ENCODE measurements at places on chromosomes 4 and X.
A peak's percentile ranks its signal among the peaks of the same experiment; 100 is the strongest.

DNA sequence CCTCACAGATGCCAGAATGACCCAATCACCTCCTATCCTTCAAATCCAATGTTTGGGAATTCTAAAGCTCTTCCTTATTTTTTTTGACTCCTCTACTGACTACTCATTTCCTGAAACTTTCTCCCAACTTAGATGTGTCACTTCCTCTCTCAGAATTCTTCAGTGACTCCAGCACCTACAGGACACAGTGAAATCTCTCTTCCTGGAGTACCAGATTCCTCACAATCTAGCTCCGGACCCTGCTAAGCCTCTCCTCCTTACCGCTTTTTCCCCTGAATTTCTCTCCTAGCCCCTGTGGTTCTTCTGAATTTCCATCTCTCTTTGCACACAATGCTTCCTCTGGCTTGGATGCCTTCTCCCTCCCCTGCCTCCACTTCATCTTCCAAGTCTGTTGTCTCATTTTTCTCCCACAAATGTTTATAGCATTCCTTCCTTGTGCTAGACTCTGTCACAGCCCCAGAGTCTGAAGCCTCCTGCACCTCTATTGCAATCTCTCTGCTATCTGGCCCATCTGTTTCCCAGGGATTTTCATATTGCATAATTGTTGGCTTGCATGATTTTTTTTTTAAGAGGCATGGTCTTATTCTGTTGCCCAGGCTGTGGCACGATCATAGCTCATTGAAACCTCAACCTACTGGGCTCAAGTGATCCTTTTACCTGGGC lies 80.1 kb downstream of the ANAPC4 start:
- no peak for DNase-seq

DNA sequence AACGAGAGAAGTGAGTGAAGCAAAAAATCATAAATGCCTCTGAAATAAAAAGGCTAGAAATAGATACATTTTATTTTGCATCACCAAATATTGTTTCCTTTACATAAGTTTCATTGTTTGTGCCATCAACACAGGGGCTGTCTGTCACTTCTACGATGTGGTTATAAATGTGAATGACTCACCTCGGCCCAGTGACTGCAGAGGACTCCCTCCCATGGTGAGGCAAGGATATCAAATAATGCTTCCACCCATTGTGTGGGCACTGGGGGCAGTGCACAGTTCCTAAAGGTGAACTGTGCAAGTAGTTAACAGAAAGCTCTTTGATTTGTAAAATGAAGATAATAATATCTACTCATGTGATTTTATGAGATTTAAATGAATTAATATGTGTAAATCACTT lies 230.3 kb upstream of the NEIL3 start:
- no peak for DNase-seq

DNA sequence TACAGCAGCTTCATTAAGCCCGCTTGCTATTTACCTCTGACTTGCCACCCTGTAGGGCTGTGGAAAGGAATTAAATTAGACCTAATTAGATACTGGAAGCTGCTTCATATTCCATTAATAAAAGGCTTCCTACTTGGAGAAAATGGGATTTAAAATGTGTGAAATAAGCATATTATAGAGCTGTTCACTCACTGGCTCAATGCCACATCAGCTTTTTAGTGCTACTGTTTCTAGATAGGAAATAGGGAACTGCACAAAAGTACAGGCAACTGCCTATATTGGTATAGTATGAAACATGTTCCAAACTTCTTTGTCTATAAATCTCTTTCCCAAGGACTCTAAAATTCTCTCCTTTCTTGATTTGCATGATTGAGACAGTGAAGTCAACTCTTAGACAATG lies 407.9 kb upstream of the AADAT start:
- no peak for DNase-seq

DNA sequence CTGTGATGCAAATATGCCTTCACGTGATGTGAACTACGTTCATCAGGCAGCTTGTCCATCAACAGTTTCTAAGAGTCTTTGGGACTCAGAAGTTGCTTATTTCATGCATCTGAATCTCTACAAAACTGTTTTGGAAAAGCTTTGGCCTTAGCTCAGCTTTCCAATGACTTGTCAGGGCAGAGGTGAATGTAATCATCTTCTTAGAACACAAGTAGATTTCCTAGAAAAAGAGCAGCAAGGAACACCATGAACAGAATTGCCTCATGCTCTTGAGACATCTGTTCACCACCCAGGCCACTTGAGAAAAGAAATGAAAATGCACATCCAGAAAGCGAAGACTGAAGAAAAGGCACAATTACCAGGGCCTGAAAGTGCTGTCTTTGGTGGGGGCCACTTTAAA lies 105.8 kb upstream of the PDHA1 start:
- no peak for DNase-seq

- no peak for DNase-seq
Measured at GRCh38 chr4:177302371-177303100, 7.1 kb upstream of the NEIL3 start.

DNA sequence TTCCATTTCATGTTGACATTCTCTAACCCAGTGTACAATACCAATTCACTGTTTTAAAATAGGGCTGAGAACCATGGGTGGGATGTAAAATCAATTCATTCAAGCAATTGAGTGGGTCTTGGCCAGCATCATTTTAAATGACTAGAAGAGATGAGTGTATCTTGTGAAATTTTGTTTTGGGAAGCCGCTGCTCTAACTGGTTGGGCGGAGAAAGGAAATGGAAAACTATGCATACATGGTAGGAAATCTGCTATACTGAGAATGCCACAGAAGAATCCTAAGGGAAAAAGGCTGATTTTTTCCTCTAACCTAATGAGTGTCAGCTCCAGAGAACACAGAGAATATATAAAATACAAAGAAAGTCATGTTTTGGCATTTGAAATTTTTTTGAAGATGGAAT lies 54.8 kb upstream of the DCLK2 start:
- no peak for DNase-seq

DNA sequence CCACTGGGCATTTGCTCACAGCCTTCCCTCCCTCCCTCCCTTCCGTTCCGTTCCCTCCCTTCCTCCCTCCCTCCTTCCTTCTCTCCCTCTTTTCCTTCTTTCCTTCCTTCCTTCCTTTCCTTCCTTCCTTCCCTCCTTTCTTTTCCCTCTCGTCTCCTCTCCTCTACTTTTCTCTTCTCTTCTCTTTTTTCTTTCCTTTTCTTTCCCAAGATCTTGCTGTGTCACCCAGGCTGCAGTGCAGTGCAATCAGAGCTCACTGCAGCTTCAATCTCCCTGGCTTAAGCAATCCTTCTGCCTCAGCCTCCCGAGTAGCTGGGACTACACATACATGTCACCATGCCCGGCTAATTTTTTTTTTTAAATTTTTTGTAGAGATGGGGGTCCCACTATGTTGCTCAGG lies 26.7 kb upstream of the ING2 start:
- no peak for DNase-seq

- no peak for DNase-seq
Measured at GRCh38 chrX:87664381-87664780, 146.8 kb downstream of the KLHL4 start.

GRCh38 chr4:101018836-101019235 lies 328.5 kb downstream of the PPP3CA start:
- peak; percentile 19 for DNase-seq

DNA sequence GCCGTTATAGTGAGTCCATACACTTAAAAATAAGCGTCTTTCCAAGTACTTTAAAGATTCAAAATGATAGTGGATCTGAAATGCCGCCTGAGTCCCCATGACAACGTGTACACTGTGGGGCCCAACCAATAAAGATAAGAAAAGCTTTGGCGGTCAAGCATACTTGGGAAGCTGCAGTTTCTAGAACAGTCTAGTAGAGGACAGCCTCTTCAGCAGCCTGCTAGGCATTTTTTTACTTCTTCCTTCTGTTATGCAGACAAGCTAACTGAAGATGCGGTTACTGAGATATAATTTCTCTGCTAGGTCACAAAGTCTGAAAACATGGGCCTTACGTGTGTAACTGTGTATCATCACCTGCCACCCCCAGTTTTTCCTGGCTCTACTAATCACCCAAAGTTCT lies 402 bp upstream of the UPRT start:
- no peak for DNase-seq

GRCh38 chrX:153598541-153599191 lies at the start of gene CCNQ:
CCNQ (minus strand) TSS chrX:153599139; CDS start chrX:153599073, 66 bp downstream.
- DNase-seq: no peak

DNA sequence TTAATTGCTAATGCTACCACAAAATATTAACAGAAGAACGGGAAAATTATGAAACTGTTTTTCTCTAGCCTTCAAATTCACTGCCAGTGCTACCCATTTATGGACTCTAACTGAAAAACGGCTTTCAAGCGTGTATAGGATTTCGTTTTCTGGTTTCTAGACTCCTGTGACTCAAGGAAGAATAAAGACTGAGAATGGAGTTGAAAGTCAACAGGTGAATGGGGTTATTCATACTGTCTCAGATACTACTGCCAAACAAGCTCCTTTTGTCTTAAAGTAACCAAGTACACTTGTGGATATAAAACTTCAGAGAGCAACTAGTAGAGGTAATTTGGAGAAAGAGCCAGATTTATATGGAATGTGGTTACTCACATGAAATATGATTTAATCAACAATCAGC lies 251.1 kb upstream of the ITM2A start:
- DNase-seq: no peak

- no peak for DNase-seq
Measured at GRCh38 chr4:8045909-8046308, 106.2 kb upstream of the AFAP1 start.

DNA sequence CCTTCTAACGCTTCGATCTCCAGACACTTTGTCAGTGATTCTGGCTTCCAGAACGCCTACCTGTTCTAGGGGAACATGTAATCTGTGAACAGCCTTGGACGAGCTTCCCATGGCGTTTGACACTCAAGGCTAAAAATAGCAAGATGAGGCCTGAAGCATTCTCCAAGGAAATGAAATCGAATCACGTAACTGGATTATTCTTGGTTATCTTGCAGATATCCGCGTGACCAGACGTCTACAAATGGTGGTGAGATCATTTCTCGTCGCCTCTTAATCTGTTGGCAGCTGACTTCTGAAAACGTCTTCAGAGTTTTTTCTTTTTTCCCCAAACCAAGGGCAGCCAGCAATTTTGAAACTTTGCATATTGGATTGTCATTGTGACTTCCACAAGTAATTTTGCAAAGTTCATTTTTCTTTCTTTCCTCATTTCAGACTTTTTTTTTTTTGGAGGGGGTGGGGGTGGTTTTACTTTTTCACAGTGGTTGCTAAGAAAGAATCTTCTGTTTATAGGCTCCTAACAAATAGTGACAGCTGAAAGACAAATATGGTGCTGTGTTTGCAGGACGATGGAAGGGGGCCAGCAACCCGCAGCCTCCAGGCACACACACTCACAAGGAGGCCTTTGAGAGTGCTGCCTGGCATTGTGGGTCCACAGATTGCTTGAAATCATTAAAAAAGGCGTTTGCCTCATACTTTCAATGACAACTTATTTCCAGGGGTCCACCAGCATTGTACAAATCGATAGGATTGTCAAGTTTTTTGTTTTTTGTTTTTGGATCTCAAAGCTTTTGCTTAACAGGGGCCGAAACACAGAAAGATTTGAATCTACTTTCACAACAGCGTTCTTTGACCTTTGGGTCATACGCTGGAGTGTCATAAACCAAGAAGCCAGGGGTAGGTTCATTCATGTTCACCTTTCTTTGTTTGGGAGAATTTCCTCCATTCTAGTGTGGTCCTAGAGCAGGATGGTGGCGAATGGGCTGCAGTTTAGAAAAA lies 32.4 kb upstream of the PDLIM3 start:
- DNase-seq: no peak

DNA sequence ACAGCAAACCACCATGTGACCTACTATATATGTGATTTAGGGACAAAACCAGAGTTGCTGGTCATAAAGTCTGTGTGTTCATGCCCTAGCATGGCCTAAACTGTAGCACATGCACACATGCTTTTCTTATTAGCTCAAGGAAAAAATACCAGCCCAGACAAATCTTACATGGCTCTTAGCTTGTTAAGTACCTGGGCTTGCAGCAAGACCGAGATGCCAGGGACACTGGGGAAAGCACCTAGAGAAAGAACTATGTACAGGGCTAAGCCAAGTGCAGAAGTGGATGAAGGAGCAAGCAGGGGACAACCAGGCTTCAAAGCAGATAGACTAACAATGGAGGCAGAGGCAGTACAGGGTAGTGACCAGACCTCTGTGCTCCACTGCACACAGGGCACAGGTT lies 3.4 kb upstream of the GABRE start:
- DNase-seq: no peak

- no peak for DNase-seq
Measured at GRCh38 chr4:122826079-122826527, 528 bp upstream of the FGF2 start.

GRCh38 chr4:141497627-141498026 lies 138.8 kb upstream of the IL15 start:
- DNase-seq: no peak

GRCh38 chr4:145045180-145045579 lies 52.8 kb downstream of the ANAPC10 start:
- no peak for DNase-seq

GRCh38 chr4:186249785-186250754 lies 15.9 kb upstream of the F11 start:
- no peak for DNase-seq

- no peak for DNase-seq
Measured at GRCh38 chr4:4572821-4573220, 31.0 kb upstream of the STX18 start.

DNA sequence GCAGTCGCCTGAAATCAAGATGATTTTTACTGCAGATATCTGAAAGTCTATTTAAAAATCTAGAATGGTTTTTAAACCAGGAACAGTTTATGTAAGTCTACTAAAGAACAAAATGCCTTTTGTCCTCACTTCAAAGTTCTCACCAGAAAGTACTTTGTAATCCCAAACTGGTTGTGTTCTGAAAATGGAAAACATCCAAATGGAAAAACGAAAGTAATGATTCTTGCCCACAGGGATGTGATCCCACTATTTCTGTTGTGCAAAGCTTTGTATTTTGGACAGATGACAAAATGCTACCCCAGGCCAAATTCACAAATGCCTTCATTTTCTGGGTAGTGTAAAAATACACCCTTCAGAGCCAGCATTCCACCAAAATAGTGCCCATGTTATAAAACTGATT lies 265.5 kb upstream of the FTHL17 start:
- DNase-seq: no peak

- no peak for DNase-seq
Measured at GRCh38 chr4:133162941-133163340, 13.8 kb downstream of the PCDH10 start.

DNA sequence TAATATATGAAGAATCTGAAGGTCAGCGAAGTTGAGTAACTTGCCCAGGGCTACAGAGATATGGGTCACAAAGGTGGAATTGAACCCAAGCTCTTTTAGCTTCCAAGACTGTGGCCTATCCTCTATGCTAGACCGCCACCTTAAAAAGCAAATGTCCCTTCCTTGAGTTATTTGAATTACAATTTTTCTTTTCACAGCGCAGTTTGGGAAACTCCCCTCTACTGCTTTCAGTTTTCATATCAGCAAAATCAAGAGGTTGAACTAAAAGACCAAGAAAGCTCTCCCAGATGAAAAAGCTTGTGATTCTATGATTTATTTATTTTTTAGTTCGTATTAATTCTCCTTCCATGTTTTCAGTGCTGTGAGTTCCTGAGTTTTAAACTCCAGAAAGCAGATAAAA lies 174.5 kb upstream of the C1QTNF7 start:
- no peak for DNase-seq

GRCh38 chr4:79621061-79621460 lies 213.0 kb upstream of the GK2 start:
- no peak for DNase-seq

All from CD4-positive, alpha-beta T cell treated with Interferon gamma for 1 hour (primary cell).